ENCODE measurements at places on chromosomes 3 and 15.

GRCh38 chr3:62554264-62554799 is 181.0 kb upstream of the FEZF2 start:
- DNase-seq, result no peak

DNA sequence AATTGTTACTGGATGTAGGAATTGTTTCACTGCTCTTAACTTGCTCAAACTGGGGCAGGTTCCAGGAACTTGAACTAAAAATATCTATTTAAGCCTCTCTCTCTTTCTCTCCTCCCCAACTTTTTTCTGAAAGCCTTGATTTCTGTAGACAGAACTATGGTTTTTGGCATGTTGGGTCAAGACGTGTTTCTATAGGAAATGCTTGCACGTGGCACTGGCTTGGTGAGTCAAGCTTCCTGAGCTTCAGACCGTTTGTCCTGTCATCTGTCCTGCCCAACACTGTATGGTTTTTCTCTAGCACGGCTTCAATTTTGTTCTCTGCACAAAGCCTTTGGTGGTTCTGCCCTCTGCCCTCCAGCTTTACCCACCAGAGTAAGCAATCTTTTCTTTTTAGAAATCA is 13.5 kb downstream of the EAF1 start:
- DNase-seq, result no peak

- DNase-seq, result no peak
These were observed 66.9 kb upstream of the PLAAT1 start for GRCh38 chr3:193174140-193174539.

DNA sequence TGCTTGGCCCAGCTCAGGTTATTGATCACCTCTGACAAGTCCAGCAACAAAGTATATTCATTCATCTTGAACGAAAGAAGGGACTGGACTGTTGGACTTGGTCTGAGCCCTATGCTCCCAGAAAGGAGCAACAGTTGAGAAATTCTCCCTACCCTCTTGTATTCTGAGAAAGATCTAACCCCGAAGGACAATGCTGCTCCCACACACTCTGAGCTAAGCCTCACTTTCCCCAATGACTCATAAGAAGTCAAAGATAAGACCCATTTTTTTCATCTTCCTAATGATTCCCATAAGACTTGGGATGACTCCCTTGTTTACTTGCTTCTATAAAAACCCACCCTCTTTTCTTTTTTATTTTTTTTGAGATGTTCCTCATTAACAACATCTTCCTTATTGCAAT is 549.4 kb upstream of the MDFIC2 start:
- no peak for DNase-seq

GRCh38 chr15:84981711-84982300 is at the start of gene PDE8A:
PDE8A (plus strand) TSS chr15:84981856; CDS start chr15:84982163, 307 bp downstream.
- DNase-seq, result no peak

GRCh38 chr3:11784971-11785377 is 61.7 kb downstream of the TAMM41 start:
- no peak for DNase-seq

- no peak for DNase-seq
These were observed 41.7 kb downstream of the CADPS start for GRCh38 chr3:62833538-62833937.

GRCh38 chr3:183300996-183301562 is 48.0 kb downstream of the B3GNT5 start:
- DNase-seq, result no peak

- DNase-seq, result no peak
These were observed 107.5 kb upstream of the NSMCE3 start for GRCh38 chr15:29377161-29377560.

- no peak for DNase-seq
These were observed 578.0 kb downstream of the UNC13C start for GRCh38 chr15:54556231-54556630.

DNA sequence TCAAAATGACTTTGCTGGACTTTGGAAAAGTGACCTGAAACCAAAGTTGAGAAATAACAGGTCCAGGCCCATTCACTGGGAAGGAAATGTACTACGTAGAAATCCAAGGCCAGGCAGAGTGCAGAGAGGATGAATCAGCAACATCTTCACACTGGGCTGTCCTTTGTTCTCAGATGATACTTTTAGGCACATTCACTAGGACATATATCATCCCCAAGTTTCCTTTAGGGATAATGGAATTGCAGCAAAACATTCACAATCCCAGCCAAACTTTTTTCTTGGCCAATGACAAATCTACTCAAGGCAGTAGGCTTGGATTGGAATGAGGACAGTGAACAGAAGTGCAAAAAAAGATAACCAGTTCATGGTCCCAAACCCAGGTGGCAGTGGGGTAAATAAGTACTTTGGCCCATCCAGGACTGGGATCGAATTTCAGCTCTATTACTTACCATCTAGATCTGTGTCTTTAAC is 75.1 kb downstream of the CLDN11 start:
- DNase-seq, result no peak
